Hypothalamus (tissue), 51 donors: ENCODE measurements at places on chromosomes 4 and X.

GRCh38 chr4:145797278-145797677 is 117.3 kb downstream of the C4orf51 start:
- no peak for DNase-seq

GRCh38 chr4:23909671-23910070 is 19.8 kb upstream of the PPARGC1A start:
- no peak for DNase-seq

GRCh38 chr4:72820107-72820506 is 249.4 kb downstream of the COX18 start:
- DNase-seq = no peak

- DNase-seq = no peak
Observed at GRCh38 chr4:168710353-168710946, 213.6 kb downstream of the PALLD start.

DNA sequence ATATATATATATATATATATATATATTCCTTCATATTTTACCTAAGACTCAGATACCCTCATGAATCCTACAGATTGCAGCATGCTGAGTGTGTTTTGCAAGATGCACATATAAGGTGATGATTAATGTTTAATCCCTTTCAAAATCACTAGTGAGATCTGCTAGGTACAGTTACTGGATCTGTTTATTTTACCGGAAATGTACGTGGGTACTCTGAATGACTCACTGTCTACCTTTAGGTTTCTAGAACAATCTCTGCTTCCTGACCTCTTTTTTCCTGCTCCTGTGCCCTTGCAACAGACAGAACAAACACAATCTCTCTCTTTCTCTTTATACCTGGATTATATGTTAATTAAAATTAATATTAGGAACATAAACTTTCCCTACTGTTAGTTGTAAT is 379.6 kb downstream of the FAM133A start:
- no peak for DNase-seq

DNA sequence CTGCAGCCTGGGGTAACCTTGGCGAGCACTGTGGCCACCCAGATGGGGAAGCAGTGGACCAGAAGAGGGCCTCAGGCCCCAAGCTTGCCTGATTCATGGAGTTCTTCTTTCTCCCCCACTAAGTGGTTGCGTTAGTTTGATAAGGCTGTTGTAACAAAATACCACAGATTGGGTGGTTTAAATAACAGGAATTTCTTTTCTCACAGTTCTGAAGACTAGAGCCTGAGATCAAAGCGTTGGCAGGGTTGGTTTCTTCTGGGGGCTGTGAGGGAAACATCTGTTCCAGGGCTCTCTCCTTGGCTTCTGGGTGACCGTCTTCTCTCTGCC is 105.7 kb upstream of the GATB start:
- DNase-seq = no peak

- no peak for DNase-seq
Observed at GRCh38 chr4:139761461-139761860, 95.8 kb downstream of the MGST2 start.

GRCh38 chrX:142637206-142637605 is 388.5 kb upstream of the SPANXN4 start:
- no peak for DNase-seq

- DNase-seq = no peak
Observed at GRCh38 chrX:115339441-115340025, 50.0 kb downstream of the LUZP4 start.

GRCh38 chr4:148094149-148094548 is 348.1 kb downstream of the NR3C2 start:
- DNase-seq = no peak

DNA sequence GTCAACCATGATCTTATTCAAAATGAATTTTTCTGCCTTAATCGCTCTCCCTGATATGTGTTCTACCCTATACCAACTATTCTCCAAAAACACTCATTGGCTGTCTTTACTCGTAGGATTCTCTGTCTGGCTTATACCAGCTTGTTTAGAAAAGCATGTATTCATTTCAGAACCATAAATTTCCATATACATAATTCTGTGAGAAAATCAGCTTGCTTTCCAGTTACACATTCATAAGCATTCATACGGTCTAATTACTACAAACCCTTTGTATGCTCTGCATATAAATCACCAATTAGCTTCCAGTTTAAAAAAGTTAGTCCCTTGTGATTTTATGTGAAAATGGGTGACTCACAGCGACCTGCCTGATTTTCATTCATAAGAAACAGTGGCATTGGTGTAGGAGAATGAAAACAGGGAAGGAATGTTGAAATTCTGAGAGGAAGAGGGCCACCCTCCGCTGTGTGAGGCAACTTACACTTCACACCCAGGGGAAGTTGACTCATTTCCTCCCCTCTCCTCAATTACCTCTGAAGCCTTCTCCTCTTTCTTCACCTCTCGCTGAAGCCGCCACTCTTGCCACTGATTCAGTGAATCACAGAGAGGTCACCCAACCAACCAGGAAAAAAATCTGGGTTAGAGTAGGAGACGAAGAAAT is 63.3 kb downstream of the MEPE start:
- DNase-seq = no peak

DNA sequence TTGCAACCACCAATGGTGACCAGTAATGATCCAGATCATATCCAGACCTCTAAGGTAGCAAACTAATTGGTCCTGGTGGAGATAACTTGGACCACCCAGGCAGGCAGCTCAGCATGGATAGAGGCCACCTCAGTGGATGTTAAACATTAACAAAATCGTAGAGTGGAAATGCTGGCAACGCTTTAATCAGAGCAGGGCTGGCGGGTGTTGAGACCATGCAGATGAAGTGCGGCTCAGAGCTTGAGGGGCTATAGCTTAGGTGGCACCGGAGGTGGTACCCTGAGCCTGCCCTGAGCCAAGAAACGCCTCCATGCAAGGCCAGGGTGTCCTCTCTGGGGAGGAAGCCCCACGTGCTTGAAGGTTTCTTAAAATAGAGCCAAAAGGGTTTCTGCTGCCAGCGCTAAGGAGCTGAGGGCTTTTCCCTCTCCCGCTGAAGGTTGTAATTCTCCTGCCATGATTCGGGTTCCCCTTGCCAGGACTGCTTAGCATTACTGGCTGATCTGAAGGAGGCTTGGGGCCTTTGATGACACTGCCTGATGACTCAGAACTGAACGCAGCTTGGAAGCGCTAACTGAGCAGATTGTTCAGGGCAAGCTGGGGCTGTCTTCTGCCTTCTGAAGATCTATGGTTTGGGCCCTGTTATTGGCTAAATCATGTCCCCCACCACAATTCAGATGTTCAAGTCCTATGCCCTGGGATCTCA is 177.8 kb upstream of the ATP6AP2 start:
- no peak for DNase-seq

- no peak for DNase-seq
Observed at GRCh38 chr4:173119818-173120217, 48.8 kb upstream of the GALNT7 start.

- DNase-seq = no peak
Observed at GRCh38 chr4:101221294-101221693, 126.0 kb downstream of the PPP3CA start.

- DNase-seq = no peak
Observed at GRCh38 chrX:131058136-131058868, at the start of gene ARHGAP36. ARHGAP36 (plus strand) TSS chrX:131058346; CDS start chrX:131081666, 23,320 bp downstream.

DNA sequence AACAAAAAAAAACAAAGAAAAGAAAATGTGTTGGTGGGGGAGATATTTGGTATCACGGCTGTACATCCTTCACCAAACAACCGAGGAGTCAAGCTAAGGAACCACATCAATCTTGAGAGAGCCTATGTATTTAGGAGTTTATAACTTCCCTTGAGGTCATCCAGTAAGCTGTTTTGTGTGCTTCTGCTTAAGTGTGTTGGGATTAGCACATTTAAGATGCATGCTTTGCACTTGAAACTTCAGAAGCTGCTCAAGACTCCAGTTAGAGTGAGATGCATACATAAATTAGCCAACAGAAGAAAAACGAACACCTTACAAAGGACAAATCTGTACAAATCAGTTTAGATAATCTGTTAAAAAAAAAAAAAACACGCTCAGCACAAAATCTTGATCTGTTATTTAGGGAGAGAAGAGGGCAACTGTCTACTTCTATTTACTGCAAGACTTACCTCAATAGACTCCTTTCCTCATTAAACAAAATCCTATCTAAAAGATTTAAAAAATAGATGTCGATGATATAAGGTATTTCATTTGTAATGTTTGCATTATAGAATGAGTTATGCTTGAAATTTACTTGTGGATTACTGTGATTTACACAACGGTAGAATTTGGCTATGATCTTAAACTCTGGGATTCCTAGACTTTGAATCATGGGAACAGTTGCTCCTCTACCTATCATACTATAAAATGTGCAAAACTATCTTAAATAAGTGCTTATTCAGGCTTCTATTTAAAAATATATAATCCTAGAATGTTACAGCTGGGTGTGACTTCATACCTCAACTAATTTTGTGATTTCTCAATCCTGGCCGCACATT is 53.8 kb upstream of the NAP1L5 start:
- no peak for DNase-seq

DNA sequence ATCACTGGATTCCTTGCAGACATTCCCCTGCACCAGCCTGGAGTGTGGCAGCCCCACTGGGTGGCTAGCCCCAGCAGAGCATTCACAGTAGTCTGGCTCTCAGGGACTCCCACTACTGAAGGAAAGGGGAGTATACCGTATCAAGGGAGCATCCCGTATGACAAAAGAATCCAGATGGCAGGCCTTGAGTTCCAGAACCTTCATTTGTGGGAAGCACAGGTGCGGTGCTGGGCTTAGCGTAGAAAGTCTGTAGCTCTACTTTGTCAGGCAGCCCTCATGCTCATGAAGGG is 79.6 kb downstream of the CENPC start:
- DNase-seq = no peak

- DNase-seq = no peak
Observed at GRCh38 chr4:127843704-127844600, 36.7 kb upstream of the PLK4 start.

- DNase-seq = no peak
Observed at GRCh38 chr4:57053508-57053907, 56.7 kb downstream of the IGFBP7 start.

DNA sequence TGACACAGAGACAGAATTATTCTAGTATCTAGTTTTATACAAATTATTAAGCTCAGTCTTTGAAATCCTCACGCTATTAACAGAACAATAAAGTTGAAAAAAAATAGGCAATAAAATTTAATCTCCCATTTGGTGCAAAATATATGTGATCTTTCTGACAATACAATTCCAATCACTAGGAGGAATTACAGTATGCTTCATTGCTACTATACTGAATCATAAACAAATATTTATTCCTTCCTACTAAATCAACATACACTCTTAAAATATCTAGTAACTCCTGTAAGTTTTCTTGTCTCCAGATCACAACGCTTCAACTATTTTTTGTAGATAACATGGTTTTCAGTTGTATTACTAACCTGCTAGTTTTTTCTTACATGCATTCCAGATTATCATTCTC is 45.7 kb downstream of the KLHL8 start:
- no peak for DNase-seq

- no peak for DNase-seq
Observed at GRCh38 chr4:127327491-127327890, 305.3 kb upstream of the INTU start.

DNA sequence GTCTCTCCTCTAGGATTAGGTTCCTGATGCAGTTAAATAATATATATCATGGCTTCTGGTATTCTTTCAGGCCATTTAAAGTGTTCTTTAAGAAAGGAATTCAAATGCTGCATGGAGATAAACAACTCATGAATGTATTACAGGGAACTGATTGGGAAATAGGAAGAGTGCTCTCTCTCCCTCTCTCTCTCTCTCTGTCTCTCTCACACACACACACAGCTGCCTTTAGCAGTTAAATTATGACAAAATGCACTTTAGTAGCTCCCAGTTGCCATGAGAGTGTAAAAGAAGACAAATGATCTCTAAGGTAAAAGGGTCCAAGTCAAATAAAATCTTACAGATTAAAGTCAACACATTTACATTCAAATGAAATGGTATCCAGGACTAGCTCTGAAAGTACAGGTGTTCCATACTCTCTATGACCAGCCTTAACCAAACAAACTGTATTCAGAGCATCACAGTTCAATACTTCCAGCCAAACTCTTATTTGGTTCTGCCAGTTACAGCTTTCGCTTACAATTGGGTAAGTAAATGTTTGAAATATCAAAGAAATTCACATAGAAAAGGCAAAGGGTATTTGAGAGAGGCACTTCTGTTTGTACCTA is 94.7 kb upstream of the CXXC4 start:
- DNase-seq = no peak

- no peak for DNase-seq
Observed at GRCh38 chr4:103853627-103854026, 133.8 kb upstream of the TACR3 start.

GRCh38 chr4:16225167-16225862 is 956 bp downstream of the TAPT1 start:
- DNase-seq = no peak

DNA sequence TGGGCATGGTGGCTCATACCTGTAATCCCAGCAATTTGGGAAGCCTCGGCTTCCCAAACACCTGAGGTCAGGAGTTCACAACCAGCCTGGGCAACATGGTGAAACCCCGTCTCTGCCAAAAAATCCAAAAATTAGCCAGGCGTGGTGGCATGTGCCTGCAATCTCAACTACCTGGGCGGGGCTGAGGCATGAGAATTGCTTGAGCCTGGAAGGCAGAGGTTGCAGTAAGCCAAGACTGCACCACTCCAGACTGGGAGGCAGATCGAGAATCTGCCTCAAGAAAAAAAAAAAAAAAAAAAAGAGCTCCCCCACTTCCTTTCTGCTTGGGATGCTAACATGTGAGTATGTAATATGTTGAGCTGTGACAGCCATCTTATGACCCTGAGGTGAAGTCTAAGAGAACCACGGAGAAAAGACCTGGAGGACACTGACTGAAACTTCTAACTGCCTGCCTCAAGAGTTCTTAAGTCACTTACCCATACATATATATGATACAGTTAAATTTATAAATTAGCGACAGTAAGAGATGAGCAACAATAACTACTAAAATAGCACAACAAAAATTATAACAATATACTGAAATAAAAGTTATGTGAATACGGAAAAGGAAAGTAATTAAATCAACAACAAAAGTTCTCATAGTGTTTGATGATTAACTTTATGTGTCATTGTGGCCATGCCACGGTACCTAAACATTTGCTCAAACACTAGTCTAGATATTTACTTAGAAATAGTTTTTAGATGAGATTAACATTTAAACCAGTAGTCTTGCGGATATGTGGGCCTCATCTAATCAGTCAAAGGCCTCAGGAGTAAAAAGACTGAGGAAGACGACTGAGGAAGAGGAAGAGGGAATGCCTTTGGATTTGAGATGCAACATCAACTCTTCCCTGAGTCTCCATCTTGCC is 178.3 kb downstream of the OPHN1 start:
- DNase-seq = no peak
